ENCODE measurements at places on chromosomes 5 and 9.

GRCh38 chr9:20032413-20033006 is 243.7 kb upstream of the SLC24A2 start:
- no peak for DNase-seq

- no peak for DNase-seq
Measured at GRCh38 chr5:117271656-117272055, 697.0 kb upstream of the SEMA6A start.

DNA sequence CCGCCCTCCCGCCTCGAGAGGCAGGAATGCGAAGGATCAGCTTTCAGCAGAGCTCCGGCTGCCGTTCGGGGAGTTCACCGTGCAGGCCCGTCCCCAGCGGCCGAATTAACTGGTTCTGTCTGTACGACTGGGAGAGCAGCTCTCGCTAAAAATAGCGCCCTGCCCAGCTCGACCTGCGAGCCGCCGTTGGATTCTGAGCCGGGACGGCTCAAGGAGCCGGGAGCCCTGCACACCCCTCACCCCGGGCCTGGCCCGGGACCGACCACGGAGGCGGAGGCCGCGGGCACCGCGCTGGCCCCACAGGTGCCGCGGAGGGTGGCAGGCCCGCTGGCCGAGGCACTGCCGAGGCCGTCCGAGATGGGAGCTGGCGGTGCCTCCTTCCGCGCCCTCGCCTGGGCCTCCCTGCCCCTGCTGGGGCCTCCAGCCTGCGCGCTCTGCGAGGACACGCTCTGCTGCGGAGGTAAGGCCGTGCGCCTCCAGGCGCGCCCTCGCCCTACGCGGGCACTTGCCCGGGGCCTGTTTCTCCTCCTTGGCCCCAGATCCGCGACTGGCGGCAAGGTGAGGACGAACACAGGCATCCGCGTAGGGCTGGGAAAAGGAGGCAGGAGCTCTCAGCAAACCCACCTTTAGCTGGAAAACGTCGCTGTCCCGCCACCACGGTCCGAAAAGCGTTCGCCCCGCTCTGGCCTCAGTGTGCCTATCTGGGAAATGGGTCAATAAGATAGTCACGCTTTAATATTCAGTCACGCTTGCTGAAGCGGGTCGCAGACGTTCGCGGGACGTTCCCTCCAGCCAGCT is 53.1 kb upstream of the DAB2IP start:
- peak; percentile 46 for DNase-seq

DNA sequence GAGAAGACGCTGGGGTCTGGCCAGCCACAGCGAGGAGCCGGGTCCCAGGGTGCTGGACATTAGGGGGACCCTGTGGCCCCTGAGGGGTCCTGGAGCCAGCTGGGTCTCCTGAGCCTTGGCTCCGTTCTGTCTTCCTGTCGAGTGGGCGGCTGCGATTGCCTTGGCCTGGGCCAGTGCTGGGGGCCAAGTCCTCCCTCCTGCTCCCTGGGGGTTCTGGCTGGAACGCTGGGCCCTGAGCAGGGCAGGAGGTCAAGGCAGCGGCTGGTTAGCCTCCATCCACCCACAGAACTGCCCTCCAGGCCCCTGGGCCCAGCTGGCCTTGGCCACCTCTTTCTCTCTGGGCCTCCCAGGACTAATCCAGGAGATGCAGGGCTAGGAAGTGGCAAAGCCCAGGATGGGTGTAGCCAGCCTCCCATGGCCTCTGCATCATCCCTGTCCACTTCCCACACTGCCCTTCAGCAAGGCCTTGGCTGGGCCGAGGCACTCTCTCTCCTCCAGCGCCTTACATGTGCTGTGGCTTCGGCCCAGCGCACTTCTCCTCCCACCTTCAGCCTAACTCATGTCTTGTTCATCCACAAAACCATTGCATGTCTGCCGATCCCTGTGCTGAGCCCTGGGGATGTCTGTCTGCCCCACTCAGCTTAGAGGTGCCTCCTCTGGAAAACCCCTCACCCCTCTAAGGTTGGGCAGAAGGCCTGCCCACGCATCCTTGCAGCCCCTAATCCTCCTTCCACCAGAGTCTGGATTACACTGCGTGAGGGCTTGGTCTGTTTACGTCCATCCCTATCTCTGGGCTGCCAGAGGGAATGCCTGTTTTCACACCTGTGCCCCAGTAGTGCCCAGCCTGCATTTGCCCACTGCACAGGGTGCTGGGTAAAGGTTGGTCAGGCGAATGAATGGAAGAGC is 5.0 kb downstream of the LAMC3 start:
- no peak for DNase-seq

DNA sequence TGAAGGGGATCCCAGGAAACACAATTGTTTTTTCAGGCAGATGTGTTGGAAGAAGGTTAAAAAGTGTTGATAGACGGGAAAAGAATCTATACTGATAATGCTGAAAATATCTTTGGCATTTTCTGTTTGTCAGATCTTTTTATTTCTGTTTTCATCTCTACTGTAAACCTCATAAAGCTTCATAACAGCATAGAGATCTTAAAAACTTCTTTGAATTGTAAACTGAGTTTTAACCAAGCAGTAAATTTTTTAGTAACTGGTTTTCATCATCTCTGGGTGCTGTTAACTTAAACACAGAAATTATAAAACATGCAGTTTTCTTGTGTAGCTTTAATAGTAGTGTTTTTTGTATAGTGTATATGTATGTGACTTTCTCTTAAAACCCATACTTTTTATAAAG is 227.0 kb downstream of the WDR70 start:
- no peak for DNase-seq

- no peak for DNase-seq
Measured at GRCh38 chr5:97121848-97122247, 20.6 kb downstream of the LIX1 start.

DNA sequence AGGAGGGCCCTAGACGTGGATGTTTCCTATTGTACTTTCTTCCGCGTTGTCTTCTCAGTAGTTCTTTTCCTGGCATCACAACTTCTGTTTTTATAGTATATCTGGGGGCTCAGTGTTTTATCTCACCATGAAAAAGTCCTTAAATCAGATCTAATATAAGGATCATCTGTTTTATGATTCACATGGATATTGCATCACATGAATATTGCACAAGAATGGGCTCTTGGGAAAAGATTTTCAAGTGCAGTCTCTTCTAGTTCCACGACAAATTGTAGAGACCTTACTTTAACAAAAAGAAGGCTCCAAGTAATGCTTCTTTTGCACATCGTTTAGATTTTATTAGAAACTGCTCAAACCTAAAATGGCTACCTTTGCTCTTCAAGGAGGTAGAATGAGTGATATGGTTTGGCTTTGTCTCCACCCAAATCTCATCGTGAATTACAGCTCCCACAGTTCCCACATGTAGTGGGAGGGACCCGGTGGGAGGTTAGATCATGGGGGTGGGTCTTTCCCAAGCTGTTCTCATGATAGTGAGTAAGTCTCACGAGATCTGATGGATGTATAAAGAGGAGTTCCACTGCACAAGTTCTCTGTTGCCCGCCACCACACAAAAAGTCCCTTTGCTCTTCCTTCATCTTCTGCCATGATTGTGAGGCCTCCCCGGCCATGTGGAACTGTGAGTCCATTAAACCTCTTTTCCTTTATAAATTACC is 53.7 kb upstream of the FAM120A start:
- peak; percentile 10 for DNase-seq

DNA sequence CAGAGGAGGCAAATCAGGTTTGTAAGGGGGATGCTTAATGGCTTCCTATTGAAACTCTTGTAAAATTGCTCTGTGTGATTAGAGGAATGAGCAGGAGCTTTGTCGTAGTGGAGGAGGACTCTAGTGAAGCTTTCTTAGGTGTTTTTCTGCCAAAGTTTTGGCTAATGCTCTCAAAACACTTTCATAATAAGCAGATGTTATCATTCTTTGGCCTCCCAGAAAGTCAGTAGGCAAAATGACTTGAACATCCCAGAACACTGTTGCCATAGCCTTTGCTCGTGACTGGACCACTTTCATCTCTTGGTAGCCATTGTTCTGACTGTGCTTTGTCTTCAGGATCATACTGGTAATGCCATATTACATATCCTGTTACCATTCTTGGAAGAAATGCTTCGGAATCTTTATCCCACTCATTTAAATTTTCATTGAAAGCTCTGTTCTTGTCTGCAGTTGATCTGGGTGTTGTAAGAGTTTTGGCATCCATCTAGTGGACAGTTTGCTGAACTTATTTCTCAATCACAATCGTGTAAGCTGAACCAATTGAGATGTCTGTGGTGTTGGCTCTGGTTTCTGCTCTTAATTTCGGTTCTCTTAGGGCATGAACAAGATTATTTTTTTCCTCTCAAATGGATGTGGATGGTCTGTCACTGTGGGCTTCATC is 187.6 kb downstream of the COMMD10 start:
- peak; percentile 25 for DNase-seq

GRCh38 chr5:134127376-134127861 is 12.9 kb downstream of the TCF7 start:
- DNase-seq: no peak

DNA sequence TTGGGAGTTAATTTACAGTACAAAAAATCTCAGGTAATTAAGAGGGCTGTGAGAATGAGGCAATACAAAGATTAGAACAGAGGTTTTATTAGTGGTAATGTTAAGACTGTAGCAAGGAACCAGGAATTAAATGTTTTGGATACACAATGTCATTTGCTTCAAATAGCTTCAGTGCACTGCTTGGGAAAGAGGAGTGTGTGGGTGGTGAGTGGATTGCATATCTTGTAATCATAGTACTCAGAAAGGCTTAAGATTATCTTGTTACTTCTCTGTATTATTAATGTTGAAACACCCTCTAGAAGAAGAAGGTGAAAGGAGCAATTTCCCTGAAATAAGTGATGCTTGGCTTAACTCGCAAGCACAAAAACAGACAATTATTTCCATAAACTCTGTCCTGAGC is 21.0 kb upstream of the TBCA start:
- DNase-seq: no peak

DNA sequence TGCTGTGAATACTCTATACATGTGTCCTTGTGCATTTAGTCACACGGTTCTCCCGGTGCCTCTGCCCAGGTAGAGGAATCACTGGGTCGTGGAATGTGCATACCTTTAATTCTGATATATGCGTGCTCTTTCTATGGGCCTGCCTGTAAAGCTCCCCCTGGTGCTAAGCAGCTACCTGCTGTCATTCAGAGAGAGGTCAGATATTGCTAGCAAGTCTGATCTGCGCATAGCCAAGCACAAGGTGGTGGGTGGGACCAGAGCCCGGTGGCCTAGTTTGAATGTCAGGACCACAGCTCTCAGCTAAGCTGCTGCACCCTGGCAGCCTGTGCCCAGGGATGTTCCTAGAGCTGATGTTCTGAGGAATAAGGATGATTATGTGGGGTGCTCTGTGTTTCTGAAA is 33.4 kb downstream of the TJP2 start:
- DNase-seq: no peak

- DNase-seq: no peak
Measured at GRCh38 chr9:135825435-135826187, 81.7 kb downstream of the CAMSAP1 start.

GRCh38 chr9:6645355-6646292 is at the start of gene GLDC:
Gene GLDC (minus strand): TSS chr9:6645729. CDS start chr9:6645499, 230 bp downstream.
- DNase-seq: no peak

- peak; percentile 34 for DNase-seq
Measured at GRCh38 chr5:167816354-167816753, 475.1 kb upstream of the WWC1 start.

- DNase-seq: no peak
Measured at GRCh38 chr9:93809204-93809940, 145.8 kb downstream of the BARX1 start.

- no peak for DNase-seq
Measured at GRCh38 chr9:104092875-104093600, 1.1 kb upstream of the SMC2 start.

GRCh38 chr9:18806232-18807080 is 226.6 kb downstream of the SAXO1 start:
- DNase-seq: no peak

DNA sequence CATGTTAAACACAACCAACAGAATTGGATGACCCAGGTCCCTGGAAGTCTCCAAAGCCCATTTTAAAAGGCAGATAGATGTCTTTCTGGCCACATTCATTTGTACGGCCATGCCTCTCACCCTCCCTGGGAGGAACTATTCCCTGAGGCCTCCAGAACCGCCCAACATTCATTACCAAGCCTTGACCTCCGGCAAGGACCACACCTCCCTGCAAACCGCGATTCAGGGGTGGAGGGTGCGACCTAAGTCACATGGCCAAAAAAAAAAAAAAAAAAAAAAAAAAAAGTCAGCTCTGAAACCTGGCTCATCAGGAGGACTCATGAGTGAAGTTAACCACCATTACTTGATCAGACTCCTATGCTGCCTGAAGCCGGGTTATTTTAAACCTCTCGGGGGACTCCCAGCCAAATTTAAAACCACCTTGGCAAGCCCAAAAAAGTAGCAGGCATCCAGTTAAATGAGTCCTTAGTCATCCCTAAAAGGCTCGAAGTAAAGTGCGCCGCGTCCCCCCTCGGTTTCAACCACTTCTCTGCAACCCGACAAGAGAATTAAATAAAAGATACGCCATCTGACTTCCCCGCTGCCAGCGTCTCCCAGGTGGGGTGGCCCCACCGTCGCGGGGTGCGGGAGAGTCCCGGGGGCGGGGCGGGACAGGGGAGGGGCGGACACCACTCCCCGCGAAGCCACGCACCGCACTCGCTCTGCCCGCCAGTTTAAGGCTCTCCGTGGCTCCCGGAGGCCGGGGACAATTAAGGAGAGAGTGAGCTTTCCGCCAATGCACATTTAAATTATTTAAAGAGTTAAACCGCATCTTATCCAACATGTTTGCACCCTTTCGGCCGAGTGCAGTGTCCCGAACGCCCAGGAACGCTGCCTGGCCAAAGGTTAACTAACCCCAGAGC is 2.3 kb downstream of the KLF9 start:
- DNase-seq: peak; percentile 78

DNA sequence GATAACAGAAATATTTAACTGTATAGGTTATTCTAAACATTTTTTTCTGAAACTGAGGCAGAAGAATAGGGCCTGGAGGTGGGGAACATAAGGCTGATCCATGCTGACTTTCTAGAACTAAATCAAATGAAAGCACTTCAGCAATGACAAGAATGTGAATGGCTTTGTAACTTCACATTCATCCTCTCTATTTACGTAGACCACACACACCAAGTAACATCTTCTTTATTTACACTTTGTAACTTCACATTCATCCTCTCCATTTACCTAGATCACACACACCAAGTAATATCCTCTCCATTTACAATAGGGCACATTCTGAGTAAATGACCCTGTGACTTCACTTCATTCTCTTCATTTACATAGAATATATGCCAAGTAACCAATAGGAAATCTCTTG is 251.8 kb upstream of the CDH9 start:
- DNase-seq: no peak

GRCh38 chr9:122246666-122247065 is 17.9 kb upstream of the LHX6 start:
- DNase-seq: no peak

- no peak for DNase-seq
Measured at GRCh38 chr5:169838688-169839087, 141.6 kb downstream of the INSYN2B start.

DNA sequence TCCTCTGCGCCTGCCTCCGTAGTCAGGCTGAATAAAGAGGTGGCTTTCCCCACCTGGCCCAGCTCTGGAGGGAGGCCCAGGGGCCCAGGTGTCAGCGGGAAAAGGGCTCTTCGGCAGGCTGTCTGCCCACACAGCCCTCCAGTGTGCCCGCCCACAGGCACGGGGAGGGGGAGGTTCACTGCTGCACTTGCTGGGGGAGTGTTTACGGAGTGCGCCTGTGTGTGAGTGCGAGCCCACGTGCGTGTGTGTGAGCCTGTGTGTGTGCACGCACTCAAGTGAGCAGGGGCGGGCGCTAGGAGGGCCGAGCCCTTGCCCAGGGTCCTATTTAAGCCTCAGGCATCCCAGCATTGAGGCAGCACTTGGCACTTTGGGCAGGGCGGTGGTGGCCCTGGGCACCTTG is 10.9 kb downstream of the DNLZ start:
- DNase-seq: no peak
